Activated B cell treated with CpG ODN at 0.5 μM for 24 hours (primary cell): ENCODE measurements at places on chromosomes 4 and X. TPM values are rescaled to one million over a fixed set of nuclear protein-coding genes. Genes with fewer than 3 reads are reported as not detected.

CC2D2A gene
- not detected in 2 replicates for total RNA-seq

VCX2 gene
- not detected in 2 replicates for total RNA-seq

DCAF8L2 gene
- total RNA-seq = not detected in 2 replicates

MAGEC2 gene
- total RNA-seq = not detected in 2 replicates

TMSB15A gene
- not detected in 2 replicates for total RNA-seq

TCP11X2 gene
- not detected in 2 replicates for total RNA-seq

VBP1 gene
- 40.6 and 43.9 TPM in 2 replicates for total RNA-seq
